ENCODE measurements at places on chromosomes 2 and 18.

DNA sequence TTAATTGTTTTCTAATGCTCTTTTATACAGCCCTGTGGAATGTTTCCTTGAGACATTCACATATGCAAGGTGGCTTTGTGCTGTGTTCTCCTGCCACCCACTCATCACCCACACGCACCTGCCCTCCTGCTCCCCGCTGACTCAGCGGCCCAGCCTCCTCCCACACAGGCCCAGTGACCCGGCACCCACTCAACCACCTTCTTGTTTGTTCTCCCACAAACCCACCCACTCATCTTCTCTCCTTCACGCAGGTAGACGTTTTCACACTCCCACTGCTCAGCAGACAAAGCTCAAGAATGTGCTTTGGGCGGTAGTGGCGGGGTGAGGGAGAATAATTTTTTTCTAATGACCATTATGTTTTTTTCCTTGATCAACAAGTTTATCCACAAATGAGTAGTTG lies 28.6 kb upstream of the NEMP2 start:
- DNase-seq: no peak

GRCh38 chr2:151171186-151171585 lies 90.5 kb downstream of the RBM43 start:
- DNase-seq: no peak

DNA sequence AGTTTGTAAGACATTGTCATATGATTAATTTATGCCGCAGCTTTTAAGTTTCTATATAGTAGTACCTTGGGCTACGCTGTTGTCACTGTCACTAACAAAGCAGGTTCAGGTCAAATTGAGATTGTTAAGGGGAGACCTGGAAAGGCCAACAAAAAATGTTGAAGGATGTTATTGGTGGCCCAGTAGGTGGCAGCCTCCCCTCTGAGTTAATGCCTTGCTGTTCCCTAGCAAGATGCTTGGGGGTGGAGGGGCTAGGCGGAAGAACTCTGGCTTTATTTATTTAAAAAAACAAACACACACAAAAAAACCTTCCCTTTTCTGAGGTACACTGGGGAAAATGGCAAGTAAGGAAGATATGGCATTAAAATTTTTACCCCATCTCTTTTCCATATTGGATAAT lies 128.3 kb upstream of the ATP5MC3 start:
- peak; percentile 36 for DNase-seq

DNA sequence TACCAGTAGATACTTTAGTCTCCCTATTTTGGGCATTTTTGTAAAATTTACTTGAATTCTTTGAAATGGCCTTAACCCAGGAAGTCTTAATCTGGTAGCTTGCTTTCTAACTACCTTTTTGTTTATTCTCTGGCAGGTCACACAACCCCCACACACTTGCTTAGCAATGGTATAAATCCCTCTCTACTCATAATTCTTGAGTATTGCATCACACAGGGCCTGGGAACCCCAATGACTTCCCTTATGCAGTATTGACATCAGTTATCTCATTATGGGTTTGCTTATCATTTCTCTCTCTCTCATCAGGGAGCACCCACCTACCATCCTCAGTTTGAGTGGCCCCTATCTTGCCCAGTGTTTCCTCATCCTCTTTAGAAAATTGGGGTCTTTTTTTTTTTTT lies 207.1 kb downstream of the KCNS3 start:
- DNase-seq: no peak

- DNase-seq: no peak
Measured at GRCh38 chr2:223582001-223582400, 20.2 kb downstream of the SCG2 start.

- no peak for DNase-seq
Measured at GRCh38 chr2:235570256-235570655, 76.4 kb downstream of the AGAP1 start.
